ENCODE measurements at places on chromosomes 3 and 15.

GRCh38 chr3:30951826-30952225, 57.4 kb upstream of the GADL1 start:
- no peak for DNase-seq

GRCh38 chr3:123375014-123375940, 73.6 kb downstream of the ADCY5 start:
- DNase-seq = no peak

GRCh38 chr3:51340013-51340829, 44.9 kb upstream of the MANF start:
- no peak for DNase-seq

GRCh38 chr3:141057436-141057835, 6.3 kb downstream of the SPSB4 start:
- DNase-seq = no peak
